ENCODE measurements at places on chromosomes 11 and 22.

DNA sequence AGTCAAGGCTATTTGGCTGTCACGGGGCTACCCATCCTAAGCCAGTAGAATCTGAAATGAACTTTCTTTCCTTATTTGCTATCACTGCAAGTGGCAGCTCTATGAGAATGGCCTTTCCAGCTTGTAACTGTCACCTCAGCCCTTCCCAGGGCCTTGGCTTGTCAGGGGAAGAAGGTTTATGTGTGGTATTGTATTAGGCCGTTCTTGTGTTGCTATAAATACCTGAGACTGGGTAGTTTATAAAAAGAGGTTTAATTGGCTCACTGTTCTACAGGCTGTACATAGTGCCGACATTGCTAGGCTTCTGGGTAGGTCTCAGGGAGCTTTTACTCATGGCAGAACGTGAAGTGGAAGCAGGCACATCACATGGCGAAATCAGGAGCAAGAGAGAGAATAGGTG lies 26.8 kb upstream of the E2F8 start:
- no peak for DNase-seq

DNA sequence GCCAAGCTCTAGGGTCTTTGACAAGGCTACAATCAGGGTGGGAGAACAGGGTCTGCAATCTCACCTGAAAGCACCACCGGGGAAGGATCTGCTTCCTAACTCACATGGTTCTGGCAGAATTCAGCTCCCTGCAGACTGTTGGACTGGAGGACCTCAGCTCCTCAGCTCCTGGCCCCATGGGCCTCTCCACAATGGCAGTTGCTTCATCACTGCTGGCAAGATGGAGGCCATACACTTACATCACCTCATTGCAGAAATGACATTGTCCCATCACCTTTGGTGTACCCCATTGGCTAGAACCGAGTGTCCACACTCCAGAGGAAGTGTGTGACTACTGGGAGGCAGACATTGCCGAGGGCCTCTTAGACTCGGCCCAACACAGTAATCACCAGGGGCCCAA lies 20.9 kb upstream of the MPPED1 start:
- no peak for DNase-seq

DNA sequence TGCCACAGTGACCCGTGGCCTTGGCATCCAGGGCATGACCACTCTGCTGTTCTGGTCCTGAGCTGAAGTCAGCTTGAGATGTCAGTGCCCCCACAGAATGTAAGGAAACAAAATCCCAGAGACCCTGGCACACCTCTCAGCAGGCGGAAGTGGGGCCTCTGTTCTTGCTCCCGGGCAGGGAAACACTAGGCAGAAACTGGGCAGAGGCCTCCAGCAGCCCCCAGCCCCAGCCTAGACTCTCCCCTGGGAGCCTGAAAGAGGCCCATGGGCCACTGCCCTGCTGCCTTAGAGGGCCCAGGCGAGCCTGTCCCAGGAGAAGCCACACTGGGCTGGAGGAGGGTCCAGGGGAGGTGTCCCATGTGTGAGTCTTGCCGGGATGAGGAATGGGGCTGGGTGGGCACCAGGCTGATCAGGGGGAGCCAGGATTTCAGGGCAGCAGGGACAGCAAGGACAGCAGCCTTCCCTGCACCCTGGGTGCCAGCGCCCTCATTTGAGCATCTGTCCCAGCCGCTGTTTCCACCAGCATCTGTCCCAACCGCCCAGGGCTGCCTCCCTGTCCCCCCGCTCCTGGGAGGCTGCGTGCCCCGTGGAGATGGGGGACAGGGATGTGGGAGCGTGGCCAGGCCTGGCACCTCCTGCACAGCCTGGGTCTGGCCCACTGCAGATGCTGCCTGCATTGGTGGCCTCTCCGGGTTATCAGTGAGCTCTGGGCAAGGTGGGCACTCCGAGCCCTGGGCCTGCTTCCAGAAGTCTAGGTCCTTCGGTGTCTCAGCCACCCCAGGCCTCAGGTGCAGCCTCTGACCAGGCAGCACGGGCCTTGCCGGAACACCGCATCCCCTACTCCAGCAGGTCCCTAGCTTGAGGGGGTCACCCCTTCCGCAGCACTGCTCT lies 1072.4 kb downstream of the BRD1 start:
- no peak for DNase-seq

GRCh38 chr22:35921044-35921443 lies 107.6 kb downstream of the RBFOX2 start:
- no peak for DNase-seq

GRCh38 chr22:27895600-27895999 lies 23.5 kb downstream of the PITPNB start:
- DNase-seq = no peak

- peak; percentile 88 for DNase-seq
These were observed 6.4 kb downstream of the LTBP3 start for GRCh38 chr11:65551572-65552387.

DNA sequence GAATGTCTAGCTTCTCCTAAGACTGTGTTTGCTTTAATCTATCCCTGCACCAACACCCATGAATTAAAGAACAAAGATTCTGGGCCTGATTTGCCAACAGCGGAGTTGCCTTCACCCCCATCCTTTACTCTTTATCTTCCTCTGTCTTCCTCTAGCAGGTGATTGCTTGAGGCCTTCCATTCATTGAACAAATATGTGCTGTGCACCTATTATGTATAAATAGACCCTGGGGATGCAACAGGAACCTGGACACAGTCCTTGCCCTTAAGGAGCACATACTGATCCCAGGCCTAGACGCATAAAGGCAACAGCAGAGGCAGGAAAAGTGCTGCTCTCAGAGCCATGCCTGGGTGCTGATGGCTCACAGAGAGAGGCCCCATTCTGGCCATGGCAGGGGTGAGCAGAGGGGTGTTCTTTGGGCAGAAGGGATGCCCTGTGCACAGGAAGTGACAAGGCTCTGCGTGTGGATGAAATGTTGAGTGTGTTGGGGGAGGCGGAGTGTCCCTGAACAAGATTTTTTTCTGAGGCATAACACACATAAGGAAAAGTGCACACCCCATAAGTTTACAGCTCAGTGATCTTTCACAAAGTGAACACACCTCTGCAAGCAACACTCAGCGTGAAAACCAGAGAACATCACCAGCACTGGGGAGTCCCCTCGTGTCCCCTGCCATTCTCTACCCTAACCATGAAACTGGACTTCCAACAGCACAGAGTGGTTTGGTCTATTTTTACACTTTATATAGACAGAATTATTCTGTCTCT lies 145.9 kb downstream of the GRIK4 start:
- no peak for DNase-seq

DNA sequence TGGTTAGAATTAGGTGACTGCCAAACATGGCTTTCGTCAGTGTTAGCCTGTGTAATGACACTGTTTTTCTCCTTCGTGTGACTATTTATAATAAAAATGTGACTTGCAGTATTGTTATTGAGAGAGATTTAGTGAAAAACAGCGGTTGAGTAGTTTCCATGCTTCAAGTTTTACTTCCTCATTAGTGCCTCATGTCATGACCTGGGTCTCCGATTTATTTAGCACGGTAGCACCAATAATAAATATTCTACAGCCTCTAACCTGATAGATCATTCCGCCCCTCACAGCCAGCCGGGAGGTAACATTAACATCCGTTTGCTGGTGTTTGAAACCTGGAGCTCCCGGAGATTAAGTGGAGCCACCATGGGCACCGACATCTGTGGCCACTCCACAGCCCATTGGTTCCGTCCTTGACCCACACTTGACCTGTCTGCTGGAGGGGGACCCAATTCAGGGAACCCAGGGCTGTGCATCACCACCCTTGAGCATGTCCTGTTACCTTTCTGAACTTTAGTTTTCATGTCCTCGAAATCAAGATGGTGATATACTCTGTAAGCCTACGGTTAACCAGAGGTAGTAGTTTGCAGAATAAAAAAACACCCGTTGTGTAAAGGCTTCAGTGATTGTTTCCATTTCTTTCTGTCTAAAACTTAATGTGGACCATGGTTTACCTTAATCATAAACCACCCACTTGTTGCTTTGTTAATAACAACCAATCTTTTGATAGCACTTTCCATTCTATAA lies 104.1 kb downstream of the ATXN10 start:
- no peak for DNase-seq

DNA sequence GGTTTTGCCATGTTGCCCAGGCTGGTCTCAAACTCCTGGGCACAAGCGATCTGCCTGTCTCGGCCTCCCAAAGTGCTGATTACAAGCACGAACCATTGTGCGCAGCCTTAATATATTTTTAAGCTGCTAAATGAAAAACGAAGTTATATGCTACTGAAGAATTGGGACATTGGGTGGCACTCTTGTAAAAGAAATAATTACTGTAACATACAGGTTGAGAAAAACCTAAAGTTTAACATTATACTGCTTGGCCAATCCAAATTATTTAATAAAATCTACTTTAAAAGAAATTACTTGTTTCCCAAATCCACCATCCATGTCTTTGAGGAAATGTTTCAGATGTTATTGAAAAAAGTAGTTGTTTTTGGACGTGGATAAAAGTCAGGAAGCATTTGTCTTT lies 37.9 kb upstream of the ARHGAP32 start:
- peak; percentile 51 for DNase-seq

GRCh38 chr11:81497202-81497804 lies 1236.4 kb downstream of the FAM181B start:
- peak; percentile 65 for DNase-seq

- peak; percentile 66 for DNase-seq
These were observed 31.7 kb downstream of the POLR3H start for GRCh38 chr22:41512421-41513194.

- DNase-seq = no peak
These were observed 80.8 kb downstream of the ST3GAL4 start for GRCh38 chr11:126436209-126436755.

DNA sequence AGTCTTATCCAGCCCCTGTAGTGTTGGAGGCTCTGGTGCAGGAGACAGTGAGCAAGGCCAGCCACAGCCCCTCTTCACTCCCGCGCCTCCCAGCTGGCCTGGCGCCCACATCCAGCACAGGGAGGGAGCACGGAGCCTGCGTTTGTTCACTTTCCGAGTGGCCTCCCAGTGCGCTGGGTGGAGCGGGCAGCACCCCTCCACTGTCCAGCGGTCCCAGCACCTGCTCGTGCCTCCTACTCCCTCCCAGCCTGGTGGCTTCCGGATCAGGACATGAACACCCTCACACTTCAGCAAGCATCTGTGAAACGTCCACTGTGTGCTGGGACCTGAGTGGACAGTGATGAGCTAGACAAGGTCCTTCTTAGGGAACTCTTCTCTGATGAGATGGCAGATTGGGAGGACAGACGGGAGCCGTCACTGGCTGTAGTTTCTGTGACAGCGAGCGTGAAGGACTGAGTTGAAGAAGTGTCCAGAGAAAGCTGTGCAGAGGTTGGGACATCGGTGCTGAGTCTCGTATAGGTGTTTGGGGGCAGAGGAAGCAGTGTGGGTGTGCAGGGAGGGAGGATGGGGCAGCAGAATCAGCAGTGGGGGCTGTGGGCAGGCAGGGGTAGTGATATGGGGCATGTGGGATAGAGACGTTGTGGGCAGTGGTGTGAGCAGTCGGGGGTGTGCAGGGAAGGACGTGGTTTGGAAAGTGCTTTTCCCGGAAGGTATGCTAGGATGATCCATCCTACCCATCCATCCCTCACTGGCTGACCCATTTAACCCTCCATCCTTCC lies 256.8 kb downstream of the TBC1D22A start:
- DNase-seq = no peak
